Effector memory CD8-positive, alpha-beta T cell (primary cell): ENCODE measurements at places on chromosomes 12 and 14.

GRCh38 chr12:39277416-39277815 lies 165.5 kb downstream of the KIF21A start:
- DNase-seq: no peak

- DNase-seq: no peak
Observed at GRCh38 chr14:51908086-51908485, 47.7 kb downstream of the GNG2 start.

GRCh38 chr12:48366131-48366530 lies 15.4 kb upstream of the ZNF641 start:
- DNase-seq: no peak

DNA sequence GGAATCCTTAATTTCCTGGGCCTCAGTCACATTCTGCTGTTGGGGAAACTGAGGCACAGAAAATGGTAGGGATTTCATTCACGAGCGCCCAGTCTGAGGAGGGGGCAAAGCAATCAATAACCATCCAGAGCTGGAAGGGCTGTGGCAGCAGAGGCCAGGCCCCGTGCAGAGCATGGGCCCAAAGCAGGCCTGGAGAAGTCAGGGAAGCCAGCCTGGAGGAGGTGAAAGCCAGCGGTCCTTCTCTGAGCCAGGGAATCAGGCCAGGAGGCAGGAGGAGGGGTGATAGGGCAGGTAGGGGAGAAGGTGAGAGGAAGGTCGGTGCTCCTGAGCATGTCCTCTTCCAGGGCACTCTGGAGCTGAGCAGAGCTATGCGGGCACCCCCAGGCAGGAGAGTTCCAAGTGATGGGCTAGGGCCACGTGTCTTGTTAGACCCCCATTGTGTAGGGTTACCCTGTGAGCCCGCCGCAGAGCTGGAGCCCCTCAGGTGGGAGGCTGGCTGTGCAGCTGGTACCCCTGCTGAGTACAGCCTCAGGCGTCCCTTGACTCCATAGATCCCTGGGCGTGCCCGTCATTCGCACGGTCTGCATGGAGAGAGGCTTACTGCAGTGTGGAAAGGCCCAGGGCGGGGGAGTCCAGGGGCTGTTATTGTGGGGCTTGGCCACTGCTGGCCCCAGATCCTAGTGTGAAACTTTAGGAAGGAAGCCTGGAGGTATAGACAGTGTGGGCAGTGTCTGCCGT lies 4.8 kb downstream of the TNFAIP2 start:
- no peak for DNase-seq

DNA sequence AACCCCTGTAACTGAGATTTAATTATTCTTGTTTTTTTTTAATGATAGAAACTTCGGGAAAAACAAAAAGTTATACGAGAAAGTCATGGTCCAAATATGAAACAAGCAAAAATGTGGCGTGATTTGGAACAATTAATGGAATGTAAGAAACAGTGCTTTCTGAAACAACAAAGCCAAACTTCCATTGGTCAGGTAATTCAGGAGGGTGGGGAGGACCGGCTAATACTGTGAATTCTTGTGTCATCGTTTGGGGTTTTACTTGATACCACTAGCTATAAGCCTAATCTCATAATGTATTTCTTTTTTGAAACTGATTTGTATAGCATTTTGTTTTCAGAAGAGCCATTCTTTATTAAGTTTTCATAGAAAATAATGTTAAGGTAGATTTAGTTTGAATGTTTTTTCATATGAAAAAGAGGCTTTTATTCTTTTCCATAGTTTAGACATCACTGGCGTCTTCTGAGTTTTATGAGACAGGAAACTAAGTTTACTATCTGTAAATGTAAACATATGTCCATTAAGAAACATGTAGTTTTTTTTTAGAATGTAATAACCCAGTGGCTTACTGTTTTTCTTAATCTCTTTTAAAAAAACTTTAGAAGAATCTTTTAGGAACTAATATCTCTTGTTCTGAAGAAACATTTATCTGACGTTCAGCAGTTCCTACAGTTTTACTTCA lies 62.9 kb upstream of the ATP2A2 start:
- no peak for DNase-seq

DNA sequence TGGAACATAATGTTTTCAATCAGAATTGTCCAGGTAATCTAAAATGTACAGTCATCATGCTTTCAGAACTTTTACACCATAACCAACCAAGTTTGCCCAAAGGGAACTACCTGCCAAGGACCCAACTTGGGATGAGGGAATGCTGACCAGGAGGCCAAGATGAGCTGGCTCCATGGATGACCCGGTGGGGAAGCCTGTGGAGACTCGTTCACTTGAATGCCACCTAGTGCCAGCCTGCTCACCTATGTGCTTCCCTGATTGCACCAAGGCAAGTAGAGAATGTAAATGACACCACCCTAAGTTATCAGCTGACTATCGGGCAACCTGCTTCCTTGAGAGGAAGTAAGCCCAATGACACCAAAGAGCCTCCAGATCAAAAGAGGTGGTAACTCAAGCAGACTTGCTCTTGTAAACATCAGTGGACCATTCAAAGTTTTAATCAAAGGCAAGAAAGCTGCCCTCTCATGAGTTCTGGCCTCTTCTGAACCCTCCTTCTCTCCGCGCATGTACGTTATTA lies 137.3 kb downstream of the TTC7B start:
- DNase-seq: no peak
